ENCODE measurements at places on chromosomes 5 and 9.

DNA sequence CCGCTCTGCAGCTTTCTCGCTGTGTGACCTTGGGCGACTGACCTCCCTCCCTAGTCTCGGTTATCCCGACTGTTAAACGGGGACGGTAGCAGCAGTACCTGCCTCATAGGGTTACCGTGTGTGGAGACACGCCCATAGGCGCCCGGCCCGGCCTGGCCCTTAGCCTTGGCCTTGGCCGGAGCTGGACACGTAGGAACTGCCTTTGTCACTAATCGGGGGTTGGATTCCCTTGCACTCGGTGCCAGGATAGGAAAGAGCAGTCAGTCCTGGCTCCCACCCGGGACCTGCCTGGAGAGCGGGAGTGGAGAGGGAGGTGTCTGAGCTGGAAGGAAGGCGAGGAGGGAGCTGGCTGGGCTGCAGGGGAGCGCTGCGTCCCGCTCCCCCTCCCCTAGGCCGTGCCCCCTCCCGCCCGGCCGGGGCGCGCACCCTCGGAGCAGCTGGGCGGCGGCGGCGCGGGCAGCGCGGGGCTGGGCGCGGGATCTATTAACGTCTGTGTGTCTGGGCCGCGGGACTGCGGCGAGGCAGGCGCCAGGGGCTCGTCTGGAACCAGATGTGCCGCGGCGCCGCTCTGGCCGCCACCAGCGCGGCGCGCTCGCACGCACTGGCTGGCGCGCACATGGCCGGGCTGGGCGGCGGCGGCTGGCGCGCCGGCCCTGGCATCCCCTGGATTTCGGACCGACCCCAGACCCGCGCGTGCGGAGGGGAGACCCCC is 31.7 kb downstream of the PRRX2 start:
- DNase-seq = no peak

DNA sequence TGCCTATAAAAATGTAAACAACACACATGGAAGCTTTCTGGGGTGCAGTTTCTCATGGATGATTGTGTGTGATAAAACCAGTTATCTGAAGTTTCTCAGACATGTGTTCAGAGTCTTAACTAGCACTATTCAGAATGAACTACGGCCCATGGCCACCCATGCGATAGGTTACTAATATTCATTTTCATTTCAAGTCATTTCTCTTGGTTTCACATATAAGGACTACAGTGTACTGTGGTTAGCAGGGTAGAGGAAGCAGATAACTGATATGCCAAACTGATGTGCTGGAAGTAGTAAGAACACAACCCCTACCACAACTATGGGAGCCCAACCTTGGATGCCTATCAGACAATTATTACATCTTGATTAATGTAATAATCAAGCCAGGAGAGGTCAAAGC is 372.1 kb downstream of the DTWD2 start:
- no peak for DNase-seq

DNA sequence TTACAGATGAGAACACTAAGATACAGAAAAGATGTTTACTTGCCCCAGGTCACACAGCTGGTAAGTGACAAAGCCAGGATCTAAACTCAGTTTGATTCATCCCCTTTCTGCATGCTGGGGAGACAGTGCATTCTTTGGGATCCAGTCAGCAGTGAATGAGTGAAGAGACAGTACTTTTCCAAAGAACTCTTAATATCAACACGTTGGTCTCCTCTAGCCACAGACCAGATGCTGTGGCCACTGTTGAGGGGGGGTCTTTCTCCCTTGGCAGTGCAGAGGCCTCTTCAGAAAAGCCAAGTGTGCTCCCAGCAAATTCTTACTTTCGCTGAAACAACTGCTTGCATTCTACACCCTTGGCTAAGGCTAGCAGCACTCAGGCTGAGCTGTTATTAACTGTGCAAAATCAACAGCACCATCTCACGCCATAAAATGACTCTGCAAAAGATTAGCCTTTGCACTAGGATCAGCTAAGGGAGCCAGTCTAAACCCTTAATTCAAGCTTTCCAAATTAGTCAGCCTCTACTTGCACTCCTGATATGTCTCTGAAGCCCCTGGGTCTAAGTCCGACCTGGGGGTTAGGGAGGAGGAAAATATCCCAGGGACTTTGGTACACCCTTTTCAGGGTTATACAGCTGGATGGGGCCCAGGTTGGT is 4.8 kb upstream of the TMEM171 start:
- no peak for DNase-seq

GRCh38 chr5:136208916-136209315 is 16.0 kb upstream of the SMIM32 start:
- DNase-seq = no peak

- no peak for DNase-seq
These were observed 113.4 kb upstream of the CNTLN start for GRCh38 chr9:17021387-17021970.

DNA sequence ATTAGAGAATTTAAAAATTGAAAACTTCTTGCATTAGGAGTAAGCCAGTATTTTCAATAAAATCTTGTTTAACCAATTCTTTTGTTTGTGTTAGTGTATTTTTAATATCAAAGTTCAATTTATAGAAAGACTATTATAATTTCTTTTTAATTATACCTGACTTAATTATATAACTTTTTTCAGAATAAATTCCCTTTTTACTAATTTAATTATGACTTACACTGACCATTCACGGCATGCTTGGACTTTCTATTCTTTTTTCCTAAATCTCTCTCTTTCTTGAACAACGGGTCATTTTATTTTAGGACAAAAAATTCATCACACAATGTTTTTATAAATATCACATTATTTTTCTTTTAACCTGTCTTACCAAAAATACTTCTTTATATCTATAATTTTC is 555.3 kb upstream of the PTGER4 start:
- DNase-seq = no peak

DNA sequence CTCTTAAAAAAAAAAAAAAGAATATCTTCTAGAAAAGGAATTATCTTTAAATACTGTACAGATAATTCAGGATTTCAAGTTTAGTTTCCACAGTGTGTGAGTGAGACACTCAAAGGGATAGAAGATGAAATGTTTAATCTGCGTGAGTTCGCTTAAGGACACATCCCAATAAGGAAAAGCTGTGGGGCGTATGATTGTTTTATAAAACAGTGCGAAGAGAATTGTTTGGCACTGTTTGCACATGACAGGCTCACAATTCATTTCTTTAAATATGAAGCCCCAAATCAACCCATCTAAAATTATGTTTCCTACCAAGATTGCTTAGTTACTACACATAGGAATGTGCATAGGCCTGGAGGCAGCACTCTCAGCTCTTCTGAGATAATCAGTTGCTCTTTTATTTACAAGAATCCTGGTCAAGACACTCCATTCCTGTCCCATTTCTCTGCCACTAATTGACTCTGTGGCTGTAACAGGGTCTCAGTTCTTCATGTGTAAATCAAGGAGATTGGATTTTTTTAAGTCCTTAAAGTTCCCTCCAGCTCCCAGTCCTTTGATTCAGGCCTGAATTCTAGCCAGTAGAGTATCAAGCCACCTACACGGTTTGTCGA is 60.1 kb downstream of the BHMT start:
- no peak for DNase-seq

GRCh38 chr5:181111010-181111409 is 20.0 kb downstream of the OR2V1 start:
- no peak for DNase-seq

- DNase-seq = no peak
These were observed 9.1 kb upstream of the GPSM1 start for GRCh38 chr9:136318111-136318775.

GRCh38 chr9:80025131-80025530 is 453.4 kb downstream of the TLE4 start:
- DNase-seq = no peak

DNA sequence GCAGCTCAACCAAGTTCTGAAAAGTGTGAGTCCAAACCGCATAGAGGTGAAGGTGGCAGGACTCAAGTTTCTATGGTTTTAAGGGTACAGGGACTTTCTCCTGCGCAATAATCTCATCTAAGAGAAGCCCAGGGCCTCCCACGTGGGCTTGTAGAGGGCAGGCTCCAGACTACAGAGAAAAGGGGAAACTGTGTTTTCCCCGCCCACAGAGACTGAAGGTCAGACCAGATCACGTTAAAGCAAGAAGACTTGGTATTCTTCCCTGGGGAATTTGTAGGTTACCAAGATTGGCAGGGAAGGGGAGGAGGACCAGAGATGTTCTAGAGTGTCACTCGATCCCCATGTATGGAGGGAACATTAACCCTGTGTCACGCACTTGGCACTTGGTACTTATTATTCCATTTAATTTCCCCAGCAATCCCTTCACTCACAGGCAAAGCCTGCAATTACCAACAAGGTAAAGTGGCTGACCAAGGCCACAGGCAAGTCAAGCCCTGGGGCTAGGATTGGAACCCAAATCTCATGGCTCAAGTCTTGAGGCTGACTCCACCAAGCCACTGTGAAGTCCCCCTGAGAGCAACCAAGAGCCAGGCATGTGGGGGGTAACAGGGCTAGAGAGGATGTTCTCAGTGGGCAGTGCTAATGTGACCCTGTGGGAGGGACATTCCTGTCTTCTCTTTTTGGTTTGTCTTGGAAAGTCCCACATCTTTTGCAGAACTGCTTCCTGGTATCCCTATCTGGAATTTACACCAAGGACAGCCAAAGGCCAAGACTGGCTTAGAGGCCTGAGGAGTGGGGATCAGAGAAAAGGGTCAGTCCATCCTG is 18.3 kb upstream of the NEK6 start:
- peak; percentile 86 for DNase-seq

GRCh38 chr5:168777651-168778050 is 198.5 kb upstream of the PANK3 start:
- no peak for DNase-seq

DNA sequence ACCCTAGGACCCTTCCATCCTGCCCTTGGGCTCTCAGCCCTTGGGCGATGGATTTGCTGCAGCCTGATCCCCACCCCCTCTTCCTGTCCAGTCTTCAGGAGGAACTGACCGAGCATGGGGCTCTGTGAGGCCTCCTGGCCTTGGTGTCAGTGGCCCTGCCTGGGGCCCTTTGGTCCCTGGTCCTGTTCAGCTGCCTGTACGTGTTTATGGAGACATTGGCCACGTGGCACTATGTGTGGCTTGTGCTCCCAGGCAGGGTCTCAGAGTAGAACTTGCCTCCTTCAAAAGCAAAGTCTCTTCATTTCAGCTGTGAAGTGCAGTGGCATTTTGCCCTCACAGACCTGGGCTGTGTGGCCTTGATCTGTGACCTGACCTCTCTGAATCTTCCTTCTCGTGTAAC is 11.1 kb downstream of the FCN2 start:
- DNase-seq = no peak

- DNase-seq = no peak
These were observed 480.1 kb upstream of the MPDZ start for GRCh38 chr9:13759551-13759950.

DNA sequence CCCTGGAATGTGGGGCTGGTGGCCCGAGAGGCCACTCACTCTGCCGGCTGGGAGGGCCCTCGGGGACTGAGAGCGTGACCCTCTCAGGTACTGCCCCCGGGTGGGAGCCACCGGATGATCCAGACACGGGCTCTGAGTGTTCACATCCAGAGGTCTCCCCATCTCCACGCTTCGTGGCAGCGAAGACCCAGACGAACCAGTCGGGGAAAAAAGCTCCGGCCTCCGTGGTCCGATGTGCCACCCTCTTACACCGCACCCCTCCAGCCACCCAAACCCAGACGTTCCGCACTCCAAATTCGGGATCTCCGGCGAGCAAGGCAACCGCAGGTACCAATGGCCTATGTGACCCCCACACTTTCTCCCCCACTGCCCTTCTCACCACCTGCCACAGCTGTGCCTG is 49.5 kb downstream of the AMBP start:
- no peak for DNase-seq

- no peak for DNase-seq
These were observed 250.0 kb downstream of the CWC27 start for GRCh38 chr5:65018763-65019162.

- peak; percentile 49 for DNase-seq
These were observed 25.9 kb upstream of the IDNK start for GRCh38 chr9:83596899-83597504.

GRCh38 chr5:22258139-22258538 is 595.0 kb downstream of the CDH12 start:
- DNase-seq = no peak

GRCh38 chr5:124919076-124919475 is 172.6 kb upstream of the ZNF608 start:
- DNase-seq = peak; percentile 59

GRCh38 chr5:41893074-41893851 is 10.9 kb upstream of the RIMOC1 start:
- no peak for DNase-seq

DNA sequence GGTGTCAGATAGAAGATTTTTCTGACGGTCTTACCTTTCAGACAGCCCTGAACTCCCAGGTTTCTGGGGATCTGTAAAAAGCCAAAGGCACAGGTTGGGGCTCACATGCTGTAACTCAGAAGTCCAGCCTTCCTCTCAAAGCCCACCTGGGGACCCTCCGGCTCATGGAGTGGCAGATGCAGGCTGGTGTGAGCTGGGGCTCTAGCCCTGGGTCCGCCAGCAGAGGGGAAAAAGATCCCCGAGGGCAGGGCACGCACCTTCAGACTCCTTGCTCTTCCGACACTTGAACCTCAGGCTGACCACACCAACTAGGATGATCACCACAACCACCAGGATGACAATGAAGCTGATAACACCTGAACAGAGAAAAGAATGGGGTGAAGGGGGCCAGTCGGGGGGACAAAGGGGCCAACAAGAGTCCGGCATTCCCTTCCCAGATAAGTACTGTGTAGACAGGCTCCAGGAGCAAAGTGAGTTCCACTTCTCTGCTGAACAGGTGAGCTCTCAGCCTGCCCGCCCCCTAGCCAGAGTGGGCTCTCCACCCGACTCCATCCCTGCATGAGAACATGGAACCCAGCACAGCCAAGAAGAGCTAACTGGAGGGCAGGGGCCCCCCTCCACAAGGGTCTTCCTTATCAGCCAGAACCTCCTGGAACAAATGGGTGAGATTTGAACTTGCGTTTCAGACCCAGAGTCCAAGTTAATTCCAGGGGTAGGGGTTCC is 7.8 kb downstream of the ECSCR start:
- DNase-seq = no peak

- DNase-seq = no peak
These were observed 164.2 kb downstream of the PDE4D start for GRCh38 chr5:59729357-59729756.

GRCh38 chr9:96241391-96241809 is 60.6 kb downstream of the HSD17B3 start:
- DNase-seq = no peak

- DNase-seq = no peak
These were observed 80.6 kb upstream of the POU5F2 start for GRCh38 chr5:93821891-93822415.
